ENCODE measurements at places on chromosomes 2 and 18. TPM values are rescaled to one million over a fixed set of nuclear protein-coding genes. Genes with fewer than 3 reads are reported as not detected.

DNA sequence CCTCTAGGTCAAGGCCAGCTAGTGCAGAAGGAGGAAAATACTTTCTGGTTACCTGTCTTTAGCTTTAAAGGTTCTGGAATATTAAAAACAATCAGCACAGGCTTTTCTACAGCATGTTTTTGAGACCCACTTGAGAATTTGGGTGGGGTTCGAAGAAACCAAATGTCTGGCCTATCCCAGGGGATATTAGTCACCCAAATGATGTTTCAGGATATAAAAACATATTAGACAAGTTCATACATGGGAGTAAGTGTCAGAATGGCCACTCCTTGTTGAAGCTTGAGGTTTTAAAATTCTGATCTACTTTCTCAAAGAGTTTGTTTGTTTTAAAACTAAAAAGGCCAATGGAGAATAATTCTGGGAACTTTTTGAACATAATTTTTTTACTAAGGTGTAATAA is 158.6 kb upstream of the DLX2 start:
- DNase-seq, result no peak

- no peak for DNase-seq
Observed at GRCh38 chr2:143481733-143482132, 352.5 kb downstream of the ARHGAP15 start.

DNA sequence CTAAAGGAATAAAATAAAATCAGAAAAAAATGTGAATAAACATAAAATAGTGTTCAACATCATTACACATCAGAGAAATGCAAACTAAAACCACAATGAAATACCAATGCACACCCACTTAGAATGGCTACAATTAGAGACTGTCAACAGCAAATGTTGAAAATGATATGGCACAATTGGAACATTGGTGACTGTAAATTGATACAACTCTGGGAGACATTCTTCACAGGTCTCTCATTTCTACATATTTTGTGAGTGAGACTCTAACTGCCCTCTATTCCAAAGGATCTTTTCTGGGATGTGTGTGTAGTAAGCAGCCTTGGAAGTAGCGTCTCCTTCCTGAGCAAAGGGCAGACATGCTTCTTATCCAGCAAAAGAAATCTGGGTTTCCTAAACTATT is 323.0 kb downstream of the FBXO15 start:
- no peak for DNase-seq

DNA sequence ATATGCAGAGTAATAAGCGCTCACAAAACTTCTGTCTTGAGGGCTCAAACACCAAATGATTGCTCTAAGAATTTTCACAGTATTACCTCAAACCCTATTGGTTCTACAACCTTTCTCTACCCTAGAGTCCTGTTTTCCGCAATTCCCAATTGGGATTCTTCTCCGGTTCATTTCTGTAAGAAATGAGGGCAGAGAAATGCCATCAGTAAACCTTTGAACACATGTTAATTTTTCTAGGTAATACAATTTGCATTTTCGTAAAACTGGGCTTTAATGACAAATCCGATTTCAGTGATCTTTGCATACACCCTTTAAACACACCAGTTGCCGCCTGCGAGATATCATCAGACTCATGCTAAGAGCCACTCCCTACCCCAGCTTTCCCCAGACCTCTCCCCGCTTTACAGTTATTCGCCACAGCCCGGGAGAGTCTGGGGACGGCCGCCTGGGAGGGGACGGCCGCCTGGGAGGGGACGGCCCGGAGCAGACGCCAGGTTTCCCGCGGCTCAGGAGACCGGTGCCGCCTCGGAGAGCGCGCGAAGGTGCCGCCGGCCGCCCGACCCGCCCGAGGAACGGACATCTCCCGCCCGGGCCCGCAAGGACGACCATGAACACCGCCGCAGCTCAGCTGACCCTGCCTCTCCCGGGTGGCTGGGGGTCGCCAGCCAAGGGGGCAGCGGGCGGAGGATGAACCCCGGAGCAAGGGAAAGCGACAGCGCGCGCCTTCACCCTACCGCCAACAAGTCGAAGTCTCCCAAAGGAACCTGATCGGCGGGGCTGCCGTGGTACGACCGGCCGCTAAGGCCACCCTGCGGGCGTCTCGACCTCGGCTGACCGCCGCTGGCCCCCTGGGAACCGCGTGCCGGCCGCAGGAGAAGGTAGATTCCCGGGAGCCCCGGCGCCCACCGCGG is 463 bp downstream of the SMC6 start:
- no peak for DNase-seq

GRCh38 chr2:121649149-121649595 is at the start of gene CLASP1:
Gene CLASP1 (minus strand): TSS chr2:121649462. CDS start chr2:121605895, 43,567 bp downstream.
- no peak for DNase-seq

DNA sequence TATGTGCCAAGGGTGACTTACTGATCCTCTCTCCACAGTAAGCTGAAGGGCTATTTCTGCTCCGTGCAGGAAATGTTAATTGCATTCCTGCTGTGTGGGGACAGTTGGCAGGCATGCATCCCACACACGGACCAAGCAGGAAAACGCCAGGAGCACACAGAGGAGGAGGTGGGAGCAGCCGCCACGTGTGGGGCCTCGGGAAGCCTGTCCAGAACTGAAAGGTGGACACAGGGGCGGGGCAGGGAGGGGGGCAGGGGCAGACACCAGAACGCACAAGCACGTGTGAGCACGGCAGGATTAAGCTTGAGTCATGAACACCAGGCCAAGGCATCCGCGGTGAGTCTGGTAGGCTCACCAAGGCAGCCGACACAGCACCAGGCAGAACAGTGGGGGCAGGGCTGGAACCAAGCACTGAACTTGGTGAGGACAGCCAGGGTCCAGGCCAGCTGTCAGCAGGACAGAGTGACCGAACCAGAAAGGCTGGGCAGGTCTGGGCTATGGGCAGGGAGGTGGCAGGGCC is 177.1 kb downstream of the EIPR1 start:
- DNase-seq, result no peak

DNA sequence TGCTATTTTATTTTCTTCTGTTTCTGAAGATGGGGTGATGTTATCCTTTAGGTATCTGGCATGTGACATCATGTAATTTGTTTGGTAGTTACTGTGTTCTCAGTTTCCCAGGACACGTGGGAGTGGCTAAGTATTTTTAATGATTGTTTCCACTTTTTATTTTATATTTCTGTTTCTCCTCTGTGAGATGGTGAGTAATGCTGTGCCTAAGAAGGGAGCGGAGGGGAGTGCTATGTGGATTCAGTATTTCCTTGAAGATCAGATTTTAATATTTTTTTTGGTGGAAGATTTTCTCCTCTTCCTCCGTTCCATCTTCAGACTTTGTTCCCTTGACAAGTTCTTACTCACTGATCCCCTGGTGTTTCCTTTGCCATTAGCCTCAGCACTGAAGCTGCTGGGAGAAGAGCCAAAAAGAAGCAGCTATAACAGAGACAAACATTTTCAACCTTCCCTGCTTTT is 180.0 kb upstream of the MMADHC start:
- no peak for DNase-seq

- DNase-seq, result no peak
Observed at GRCh38 chr2:161306919-161307318, 1.3 kb upstream of the PSMD14 start.

GRCh38 chr2:205193836-205194228 is 488.5 kb upstream of the NRP2 start:
- no peak for DNase-seq

Gene PLGLB2
- total RNA-seq, result 0.57 TPM

Gene MAPRE3
- total RNA-seq, result 34.5 TPM

Gene PDE6D
- total RNA-seq, result 23.7 TPM

Measured in suprapubic skin (tissue), 4 donors.